C1 segment of cervical spinal cord (tissue), 14 donors: ENCODE measurements at places on chromosomes 3 and 15.

- no peak for DNase-seq
Observed at GRCh38 chr3:197961582-197961945, 1.5 kb downstream of the LMLN start.

GRCh38 chr3:195876297-195877064, 31.9 kb downstream of the TNK2 start:
- DNase-seq: no peak

DNA sequence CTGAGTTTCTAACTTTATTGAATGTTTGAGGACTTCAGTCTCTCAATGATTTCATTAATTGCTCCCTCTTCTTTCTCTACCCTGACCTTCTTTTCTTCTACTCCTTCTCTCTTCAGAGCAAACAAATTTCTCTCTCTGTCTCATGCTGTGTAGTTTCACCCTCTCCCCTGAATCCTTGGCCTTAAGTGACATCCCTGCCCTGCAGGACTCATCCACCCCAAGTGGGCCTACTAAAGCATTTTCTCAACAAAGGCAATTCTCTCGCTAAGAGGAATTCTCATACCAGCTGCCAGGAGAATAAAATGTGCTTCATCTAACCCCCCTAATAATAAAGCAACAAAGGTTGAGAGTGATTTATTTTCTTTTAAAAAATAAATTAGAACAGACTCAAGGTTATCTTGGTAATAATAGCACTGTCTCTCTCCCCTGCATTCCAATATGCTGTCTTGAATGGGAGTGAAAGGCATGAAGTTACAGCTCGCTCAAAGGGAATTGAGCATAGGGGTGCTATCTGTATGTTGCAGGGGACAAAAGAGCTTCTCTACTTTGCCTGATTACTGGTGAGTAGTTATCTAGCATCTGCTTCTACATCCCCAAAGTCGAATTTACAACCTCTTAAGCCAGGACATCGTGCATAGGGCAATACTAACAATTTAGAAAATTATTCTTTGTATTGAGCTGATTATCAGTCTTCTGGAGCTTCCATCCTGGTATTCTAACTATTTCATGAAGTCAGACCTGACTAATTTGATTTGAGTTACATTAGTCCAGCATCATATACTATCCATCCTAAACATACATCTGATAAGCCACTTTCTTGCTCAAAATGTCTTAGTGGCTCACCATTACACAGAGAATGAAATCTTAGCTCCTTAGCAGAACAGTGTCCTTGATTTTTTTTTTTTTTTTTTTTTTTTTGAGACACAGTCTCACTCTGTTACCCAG, 76.9 kb upstream of the DNAJC19 start:
- DNase-seq: no peak

DNA sequence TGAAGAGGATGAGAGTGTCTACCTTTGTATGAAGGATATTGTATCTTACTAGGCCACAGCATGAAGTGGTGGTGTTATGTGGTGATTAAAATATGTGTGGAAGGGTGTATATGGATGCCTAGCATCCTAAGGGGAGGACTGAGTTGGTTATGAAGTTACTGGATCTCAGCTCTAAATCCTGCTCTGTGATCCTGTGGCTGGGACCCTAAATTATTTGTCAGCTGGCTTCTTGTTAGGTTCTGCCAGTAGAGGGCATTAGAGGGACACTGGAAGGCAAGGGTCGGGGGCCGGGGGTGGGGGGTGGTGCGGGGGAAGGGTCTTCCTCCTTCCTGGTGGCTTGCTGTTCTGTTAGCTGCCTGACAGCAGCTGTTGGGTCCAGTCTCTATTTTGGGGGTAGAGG, 34.9 kb downstream of the MORF4L1 start:
- DNase-seq: no peak

- no peak for DNase-seq
Observed at GRCh38 chr3:136281966-136282520, 31.9 kb downstream of the PCCB start.

DNA sequence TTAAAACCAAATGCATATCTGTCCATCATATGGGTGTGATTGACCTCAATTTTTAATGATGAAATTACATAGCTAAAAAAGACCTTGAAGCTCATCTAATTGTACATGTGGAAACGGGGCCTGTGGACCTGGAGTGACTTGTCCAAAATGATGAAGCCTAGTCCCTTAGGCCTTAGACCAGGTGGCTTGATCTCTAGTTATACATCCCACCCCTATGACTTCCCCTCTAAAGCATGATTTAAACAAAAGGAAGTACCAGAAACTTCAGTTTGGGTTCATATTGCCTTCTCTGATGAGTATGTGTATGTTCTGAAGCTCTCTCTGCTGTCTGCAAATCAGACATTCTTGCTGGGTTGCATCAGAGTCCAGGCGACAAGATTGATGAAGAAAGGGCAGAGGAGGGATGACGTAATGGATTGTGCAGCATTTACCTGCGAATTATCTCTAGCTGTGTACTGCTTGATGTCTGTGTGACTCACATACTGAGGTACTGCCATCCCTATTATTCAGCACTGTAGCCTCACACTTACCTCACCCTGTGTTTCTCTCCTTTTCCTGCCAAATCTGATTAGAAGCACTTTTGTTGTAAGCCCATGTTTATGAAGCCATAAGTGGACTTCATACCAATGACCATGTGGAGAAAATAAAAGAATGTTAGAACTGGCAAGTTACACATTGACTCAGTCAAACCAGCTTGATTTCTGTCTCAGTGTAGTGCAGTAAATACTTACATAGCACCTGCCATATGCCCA, 111.5 kb downstream of the FILIP1L start:
- no peak for DNase-seq

- DNase-seq: no peak
Observed at GRCh38 chr15:60672400-60672799, 193.5 kb upstream of the ICE2 start.

DNA sequence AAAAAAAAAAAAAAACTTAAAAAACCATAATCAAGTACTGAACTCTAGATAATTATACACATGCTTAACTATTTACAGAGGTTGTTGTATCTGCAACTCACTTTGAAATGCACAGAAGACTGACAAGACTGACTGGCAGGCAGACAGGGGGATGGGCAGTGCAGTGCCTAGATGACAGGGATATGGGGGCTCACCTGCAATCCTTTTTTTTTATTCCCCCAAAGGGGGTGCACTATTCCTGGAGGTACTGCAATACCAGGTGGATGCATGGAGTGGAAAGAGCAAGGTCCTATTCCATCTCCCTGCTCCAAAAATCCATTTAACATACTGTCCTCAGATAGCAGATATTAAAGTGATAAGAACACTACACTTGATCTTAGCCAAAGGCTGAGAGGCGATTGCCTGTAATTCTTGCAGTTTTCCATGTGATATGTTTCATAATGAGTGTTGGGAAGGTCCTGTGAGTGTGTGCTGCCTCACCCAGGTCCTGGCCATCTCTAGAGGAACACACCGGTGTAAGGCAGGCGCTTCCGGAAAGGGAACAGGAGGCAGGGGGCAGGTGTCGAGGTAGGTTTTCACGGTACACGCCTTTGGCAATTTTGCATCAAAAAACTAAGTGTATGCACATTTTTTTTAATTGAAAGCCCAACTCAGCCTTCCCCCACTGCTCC, 22.7 kb downstream of the SEC61A1 start:
- no peak for DNase-seq

DNA sequence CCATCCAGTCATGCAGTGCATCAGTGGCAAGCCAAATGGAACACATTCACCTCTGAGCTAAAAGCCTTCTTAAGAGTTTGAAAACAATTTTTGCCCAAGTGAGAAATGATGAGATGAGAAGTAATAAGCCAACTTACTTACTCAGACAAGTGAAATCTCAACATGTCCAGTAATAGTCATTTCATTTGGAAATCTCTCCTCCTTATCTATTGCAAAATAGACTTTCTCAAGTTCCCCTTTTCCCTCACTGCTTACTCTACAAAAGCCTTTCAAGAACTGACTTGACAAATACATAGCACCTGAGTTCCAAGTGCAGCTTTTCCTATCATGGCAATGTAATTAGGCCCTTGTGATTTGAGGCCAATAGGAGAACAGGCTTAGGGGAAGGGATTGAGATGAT, 282.3 kb downstream of the SLC9A9 start:
- no peak for DNase-seq

DNA sequence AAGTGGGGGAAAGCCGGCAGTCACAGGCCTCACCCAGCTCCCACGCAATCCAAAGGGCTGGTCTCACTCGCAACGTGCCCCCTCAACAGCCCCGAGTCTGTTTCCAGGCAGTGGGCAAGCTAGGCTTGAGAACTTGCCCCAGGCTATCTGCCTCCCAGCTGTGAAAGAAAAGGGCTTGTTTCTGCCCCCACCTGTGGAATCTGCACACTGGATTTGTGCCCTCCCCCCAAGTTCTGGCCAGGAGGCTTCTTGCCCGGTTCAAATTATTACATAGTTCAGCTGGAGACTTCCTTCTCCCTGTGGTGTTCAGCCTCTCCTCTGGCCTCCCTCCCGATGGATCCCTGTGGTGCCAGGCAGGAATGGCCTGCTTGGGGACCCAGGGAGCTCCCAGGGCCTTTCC, 283.9 kb upstream of the LYSMD4 start:
- DNase-seq: no peak

- no peak for DNase-seq
Observed at GRCh38 chr3:38471260-38471857, 17.7 kb downstream of the ACVR2B start.

DNA sequence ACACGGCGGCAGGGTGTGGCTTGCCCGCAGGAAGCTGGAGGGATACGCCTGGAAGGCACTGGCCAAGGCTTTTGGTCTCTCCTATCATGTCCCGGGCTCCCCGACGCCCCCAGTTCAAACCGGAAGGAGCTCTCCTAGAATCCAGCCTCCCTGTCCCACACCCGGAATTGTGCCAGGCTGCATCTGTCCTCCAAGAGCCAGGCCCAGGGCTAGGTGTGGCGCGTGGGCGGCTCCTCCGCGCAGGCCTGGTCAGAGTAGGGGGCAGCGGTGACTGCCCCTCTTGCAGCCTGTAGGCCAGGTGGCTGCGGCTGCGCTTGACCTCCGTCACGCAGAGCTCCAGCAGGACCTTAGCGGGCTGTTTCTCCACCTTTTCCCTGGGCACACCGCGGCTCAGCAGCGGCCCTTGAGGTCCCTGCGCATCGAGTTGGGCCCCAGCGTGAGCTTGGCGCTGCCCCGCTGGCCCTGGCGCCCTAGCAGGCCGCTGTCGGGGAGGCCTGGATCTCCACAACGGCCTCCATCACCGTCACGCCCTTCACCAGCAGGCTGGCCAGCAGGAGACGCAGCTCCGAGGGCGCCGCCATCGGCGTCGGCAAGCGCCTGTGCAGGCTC, 15.9 kb upstream of the SIAH2 start:
- no peak for DNase-seq
